ENCODE measurements at places on chromosomes 1 and 21. TPM values are rescaled to one million over a fixed set of nuclear protein-coding genes. Genes with fewer than 3 reads are reported as not detected.

DNA sequence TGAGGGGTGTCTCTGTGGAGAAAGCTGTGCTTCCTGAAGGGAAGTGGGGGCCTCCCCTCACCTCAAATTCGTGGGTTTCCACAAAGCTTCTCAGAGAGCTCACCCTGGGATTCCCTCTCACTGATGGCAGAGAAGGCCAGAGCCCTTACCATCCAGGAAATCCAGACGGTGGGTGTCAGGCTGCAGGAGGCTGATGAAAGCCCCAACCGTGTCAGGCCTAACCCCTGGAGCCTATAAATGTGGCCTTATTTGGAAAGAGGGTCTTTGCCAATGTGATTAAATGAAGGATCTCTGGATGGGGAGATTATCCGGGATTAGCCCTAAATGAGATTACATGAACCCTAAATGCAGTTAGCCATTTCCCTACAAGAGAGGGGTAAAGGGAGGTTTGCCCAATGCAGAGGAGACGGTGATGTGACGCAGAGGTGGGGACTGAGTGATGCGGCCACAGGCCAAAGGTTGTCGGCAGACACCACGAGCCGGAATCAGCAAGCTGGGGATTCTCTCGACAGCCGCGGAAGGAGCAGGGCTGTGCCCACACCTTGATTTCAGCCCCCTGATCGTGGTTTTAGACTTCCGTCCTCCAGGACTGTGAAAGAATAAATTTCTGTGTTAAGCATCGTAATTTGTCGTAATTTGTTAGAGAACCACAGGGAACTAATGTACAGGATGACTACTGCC lies 82.6 kb downstream of the TOMM20 start:
- DNase-seq = no peak

DNA sequence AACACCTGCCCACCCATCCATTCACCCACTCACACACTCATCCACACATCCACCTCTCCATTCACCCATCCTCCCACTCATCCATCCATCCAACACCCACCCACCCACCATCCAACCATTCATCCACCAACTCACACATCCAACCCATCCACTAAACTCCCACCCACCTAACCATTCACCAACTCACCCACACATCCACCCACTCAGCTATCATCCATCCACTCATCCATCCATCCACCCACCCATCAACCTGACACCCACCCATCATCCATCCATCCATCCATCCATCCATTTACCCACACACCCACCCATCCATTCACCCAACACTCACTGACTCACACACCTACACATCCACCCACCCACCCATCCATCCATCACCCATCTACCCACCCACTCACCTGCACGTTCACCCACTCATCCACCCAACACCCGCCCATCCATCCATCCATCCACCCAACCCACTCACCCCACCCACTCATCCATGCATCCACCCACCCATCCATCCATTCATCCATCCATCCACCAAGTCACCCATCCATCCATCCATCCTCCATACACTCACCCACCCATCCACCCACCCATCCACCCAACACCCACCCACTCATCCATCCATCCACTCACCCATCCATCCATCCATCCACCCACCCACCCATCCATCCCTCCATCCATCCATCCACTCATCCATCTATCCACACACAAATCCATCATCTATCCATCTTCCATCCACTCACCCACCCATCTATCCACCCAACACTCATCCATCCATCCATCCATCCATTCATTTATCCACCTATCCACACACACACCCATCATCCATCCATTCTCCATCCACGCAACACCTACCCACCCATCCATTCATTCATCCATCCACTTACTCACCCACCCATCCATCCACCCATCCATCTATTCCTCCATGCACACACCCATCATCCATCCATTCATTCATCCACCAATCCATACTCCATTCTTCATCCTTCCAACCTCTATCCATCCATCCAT lies 17.4 kb upstream of the PRDM16 start:
- DNase-seq = peak; percentile 4

DNA sequence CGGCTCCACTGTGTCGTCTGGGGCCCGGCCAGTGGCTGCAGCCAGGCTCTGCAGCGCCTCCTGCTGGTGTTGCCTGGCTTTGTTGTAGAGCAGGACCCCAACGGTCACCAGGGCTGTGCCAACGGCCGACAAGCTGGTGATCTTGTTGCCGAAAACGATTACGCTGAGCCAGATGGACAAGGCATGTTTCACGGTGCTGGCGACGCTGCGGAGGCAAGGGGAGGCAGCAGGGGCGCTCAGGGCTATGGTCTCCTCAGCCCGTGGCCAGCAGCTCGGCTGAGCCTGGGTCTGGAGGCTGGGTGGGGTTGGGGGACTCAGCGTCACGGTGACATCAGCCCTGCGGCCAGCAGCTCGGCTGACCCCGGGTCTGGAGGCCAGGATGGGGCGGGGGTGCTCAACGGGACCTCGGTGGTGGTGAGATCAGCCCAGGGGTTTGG lies 7.0 kb upstream of the CDK11B start:
- peak; percentile 66 for DNase-seq

- DNase-seq = peak; percentile 35
Measured at GRCh38 chr1:60847855-60848582, 234.3 kb upstream of the NFIA start.

- no peak for DNase-seq
Measured at GRCh38 chr1:184033711-184034167, 3.8 kb downstream of the COLGALT2 start.

- no peak for DNase-seq
Measured at GRCh38 chr1:113760102-113761080, 1.1 kb upstream of the PHTF1 start.

- peak; percentile 52 for DNase-seq
Measured at GRCh38 chr1:50279622-50280330, 143.5 kb downstream of the DMRTA2 start.

DNA sequence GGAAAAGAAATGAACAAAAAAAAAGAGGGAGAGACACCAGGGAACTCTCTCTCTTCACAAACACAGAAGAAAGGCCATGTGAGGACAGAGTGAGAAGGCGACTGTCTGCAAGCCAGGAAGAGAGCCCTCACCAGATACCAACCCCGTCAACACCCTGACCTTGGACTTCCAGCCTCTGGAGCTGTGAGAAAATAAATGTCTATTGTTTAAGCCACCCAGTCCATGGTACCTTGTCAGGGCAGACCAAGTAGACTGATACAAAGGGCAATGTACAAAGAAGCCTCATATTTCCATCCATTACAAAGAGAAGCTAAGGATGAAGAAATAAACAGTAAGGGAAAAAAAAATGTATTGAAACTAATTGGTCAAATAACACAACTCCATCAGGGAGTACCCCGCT lies 146.6 kb downstream of the ZNF281 start:
- DNase-seq = no peak

DNA sequence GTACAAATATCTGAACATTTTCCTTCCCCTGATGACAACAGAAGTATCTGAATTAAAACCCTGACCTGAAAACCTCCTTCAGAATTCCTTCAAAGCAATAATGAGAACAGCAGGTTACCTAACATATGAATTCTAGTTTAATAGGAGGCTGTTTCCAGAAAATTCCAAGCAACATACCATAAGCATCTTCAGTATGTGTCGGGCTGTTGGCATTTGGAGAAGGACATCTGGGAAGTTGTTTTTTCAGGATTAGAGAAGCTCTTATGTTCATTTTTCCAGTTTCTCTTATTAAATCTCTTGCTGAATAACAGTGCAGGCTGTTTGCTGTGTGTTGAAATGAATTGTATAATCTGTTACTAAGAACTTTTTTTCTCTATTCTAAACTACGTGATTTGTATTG lies 101.5 kb downstream of the PLA2G4A start:
- no peak for DNase-seq

- peak; percentile 29 for DNase-seq
Measured at GRCh38 chr1:30738040-30738714, 14.8 kb upstream of the MATN1 start.

DNA sequence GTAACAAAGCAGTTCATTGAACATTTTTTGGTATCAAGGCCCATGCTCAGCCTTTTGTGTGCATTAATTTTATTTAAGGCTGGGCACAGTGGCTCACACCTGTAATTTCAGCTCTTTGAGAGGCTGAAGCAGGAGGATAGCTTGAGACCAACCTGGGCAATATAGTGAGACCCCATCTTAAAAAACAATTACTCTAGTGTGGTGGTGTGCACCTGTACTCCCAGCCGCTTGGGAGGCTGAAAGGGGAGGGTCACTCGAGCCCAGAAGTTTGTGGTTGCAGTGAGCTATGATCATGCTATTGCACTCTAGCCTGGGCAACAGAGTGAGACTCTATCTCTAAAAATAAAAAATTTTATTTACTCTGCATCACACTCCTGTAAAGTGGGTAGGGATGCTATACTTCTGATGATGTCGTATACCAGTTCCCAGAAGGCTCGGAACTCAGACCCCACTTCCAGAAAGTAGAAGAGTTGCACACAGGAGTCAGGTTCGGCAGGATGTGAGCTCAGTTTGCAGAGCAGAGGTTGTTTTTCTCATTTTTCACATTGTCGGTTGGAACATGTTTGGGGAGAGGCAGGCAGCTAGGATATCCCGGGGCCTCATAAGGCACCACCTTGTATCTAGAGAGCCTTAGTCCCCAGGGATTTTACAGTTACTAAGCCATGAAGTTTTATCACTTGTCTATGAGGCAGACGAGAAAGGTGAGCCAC lies 144.6 kb downstream of the GALNT2 start:
- no peak for DNase-seq

Gene SPTA1
- total RNA-seq = not detected

Gene CHRM3
- total RNA-seq = 4.2 TPM

Gene MYOG
- total RNA-seq = not detected

All from H9 (cell line).